ENCODE measurements at places on chromosomes 4 and X.

DNA sequence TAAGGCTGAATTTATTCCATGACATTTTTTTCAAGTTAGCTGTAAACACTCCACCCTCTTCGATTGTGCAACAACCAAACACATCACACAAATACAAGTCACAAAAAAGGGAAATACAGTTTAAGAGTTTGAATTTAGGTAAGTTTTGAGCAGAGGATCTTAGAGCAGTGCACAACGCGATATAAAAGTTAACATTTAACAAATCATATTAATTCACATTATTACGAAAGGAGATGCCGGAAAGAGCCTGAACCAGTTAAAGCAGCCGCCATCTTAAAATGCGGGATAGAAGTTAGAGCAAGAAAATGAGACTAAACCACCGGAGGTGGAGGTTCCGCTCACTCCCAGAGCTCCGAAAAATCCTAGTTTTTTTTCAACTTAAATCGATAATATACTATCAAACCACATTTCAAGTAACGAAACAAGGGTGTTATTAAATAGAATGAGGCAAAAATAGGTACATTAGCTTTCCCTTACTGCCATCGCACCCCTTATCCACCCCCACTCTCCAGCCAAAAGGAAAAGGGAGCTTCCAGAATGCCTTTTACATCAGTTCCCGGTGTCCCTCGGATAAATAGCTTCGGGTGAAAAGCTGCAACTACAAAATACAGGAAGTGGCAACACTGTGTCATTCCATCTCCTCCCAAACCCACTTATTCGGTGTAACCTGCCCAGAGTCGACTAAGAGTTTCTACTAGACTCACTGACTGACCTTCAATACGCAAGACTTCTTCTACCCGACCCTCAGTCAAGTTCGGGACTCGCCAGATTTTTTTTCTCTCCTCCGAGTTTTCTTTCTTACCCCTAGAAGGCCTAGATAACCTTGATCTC, 1.9 kb downstream of the UBE2D3 start:
- DNase-seq: no peak

- no peak for DNase-seq
Measured at GRCh38 chr4:139625482-139625881, 40.1 kb upstream of the MGST2 start.

DNA sequence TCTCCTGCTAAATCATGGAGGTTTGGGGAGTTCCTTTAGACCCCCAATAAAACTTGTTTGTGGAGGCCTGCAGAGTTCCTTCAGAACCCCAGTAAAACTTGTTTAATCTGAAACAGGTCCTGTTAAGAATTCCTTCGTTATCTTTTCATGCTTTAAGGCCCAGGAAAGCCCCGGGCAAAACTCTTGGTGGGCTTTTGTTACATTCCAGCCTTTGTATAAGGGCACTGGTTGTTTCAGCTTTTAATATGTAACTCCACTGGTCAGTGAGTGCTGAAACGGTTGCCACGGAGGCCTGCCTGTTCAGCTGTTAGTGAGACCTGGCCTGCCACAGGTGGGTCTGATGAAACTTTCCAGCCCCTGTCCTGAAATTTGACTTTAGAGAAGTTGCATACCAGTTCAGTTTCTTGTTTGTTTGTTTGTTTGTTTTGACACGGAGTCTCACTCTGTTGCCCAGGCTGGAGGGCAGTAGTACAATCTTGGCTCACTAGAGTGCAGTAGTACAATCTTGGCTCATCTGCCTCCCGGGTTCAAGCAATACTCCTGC, 12.4 kb upstream of the DHRSX start:
- DNase-seq: no peak

GRCh38 chr4:89434364-89434988, 126.9 kb upstream of the GPRIN3 start:
- no peak for DNase-seq

DNA sequence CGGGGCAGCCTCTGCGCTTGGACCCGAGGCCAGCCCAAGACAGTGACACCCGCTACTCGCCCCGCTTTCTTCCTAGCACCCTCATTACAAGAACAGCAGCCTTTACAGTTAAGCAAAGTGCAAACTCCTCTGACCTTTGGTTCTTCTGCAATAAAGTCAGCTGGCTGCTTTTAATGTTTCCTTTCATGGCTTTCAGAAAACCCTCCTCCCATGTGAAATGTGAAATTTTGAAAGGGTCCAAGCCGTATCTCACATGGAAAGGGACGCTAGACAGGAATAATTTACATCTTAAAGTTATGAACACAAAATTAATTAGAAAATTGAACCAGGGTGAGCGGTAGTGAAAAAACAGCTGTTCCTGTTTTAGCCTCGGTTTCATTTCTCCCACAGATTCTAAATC, 520.1 kb upstream of the FRG1 start:
- no peak for DNase-seq

- no peak for DNase-seq
Measured at GRCh38 chrX:150546711-150547153, 21.7 kb upstream of the MTM1 start.

DNA sequence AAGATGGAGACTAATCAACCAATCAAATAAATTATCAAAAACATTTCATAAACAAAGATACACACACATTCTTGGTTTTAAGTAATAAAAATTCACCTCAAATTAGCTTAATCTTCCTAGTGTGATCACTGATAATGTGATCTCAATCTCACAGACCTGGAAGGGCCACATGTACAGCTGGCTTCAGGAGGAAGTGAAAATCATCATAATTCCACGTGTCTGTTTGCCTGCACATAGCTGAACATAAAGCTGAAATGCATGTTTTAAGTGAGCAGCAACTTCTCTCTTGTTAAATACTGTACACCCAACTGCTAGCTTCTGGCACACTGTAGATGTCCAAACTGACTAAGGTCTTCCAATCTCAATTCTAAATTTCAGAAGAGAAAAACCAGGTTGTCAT, 53.8 kb downstream of the ARHGAP6 start:
- no peak for DNase-seq

- DNase-seq: no peak
Measured at GRCh38 chr4:4865705-4866123, 6.2 kb downstream of the MSX1 start.

DNA sequence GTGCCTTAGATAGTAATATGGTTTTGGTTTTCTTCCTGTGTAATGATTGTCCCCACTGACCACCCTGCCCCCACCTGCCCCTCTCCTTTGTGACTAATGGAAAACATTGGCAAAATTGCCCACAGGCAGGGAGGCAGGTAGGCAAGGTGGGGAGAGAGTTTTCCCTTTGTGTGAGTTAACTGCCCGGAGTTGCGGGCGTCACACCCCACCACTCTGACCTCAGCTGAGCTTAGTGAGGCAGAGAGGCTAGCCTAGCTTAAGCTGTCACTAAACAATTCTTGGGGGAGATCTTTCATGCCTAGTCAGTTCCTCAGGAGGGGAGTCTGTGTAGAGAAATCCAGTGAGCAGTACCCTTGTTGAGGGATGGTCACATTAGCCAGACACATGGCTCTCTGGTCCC, 245.3 kb downstream of the BCOR start:
- no peak for DNase-seq

- no peak for DNase-seq
Measured at GRCh38 chrX:9231491-9231890, 197.6 kb upstream of the FAM9B start.

DNA sequence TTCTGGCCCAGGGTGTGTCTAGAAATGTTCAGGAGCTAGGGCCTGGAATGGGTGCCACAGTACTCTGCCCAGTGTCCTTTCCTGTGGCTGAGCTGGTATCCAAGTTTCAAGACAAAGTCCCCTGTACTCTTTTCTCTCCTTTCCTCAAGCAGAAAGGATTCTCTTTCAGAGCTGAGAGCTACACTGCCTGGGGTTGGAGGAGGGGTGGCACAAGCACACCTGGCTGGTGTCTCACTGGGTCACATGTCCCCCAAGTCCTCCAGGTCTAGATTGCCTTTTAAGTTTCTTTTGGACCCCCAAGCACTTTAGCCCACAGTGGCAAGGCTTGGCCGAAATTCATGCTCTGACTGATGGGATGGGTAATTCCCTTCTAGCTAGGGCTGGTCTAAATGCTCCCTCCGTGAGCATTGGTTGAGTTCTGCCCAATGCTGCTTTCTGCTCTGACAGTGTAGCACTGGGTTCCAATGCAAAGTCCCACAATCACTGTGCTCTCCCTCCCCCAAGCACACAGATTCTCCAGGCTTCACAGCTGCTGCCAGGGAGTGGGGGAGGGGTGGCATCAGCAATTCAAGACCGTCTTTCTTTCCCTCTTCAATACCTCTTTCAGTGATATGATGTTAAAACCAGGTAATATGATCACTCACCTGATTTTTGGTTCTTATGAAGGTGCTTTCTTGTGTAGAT, 47.8 kb downstream of the BEX3 start:
- DNase-seq: no peak

- no peak for DNase-seq
Measured at GRCh38 chrX:152601848-152602616, 35.7 kb upstream of the GABRQ start.

DNA sequence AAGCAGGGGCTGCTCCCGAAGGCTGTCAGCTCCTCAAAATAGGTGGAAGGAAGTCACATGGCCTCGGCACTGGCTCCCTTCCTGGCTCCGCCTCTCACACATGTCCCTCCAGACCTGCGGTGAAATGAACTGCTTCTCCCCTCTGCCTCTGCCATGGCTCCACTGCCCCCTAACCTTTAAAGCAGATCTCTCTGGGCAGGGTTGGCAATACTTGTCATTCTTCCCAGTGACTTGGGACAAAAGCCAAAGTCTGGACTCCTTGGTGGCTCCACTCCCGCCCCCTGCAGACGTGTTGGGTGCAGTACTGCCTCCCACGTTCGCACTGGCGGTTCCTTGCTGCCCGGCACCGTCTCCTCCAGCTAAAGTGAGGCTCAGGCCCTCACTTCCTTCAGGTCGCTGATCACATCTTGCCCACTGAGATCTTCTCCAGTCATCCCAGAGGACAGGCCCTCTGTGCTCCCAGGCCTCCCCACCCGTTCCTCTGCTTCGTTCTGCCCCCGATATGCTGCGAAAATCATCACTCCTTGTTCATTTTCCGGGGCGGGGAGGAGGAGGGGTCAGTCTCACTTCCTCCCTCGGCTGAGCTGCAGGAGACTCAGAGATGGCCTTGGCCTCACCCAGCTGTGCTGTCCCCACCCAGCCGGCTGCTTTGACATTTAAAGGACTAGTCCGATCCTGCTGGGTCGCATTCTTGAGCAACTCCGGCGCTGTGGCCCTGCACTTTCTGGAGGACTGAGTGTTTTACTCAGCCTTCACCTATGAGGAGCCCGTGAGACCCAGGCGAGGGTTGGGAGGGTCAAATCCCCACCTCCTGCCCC, 97.4 kb downstream of the PHKA2 start:
- peak; percentile 56 for DNase-seq

DNA sequence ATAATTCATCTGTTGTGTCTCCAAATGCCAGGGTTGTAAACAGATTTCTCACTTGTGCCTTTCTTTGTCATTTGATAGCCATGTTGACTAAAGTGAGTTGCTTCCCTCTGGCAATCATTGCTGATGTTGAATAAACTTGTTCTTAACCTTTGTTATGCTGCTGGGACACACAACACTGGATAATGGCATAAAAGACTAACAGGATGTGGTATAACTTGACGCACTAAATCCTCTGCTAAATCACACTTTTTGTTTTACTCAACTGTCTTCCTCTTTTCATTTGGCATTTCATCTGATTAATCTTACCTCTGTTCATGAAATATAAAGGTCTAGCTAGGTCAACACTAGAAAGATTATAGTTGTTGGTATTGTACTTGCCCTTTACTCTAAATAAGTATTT, 17.6 kb upstream of the CXCL5 start:
- DNase-seq: no peak

GRCh38 chr4:101921370-101921769, 130.8 kb downstream of the BANK1 start:
- DNase-seq: no peak

GRCh38 chr4:139515531-139515958, 40.5 kb downstream of the SETD7 start:
- no peak for DNase-seq

DNA sequence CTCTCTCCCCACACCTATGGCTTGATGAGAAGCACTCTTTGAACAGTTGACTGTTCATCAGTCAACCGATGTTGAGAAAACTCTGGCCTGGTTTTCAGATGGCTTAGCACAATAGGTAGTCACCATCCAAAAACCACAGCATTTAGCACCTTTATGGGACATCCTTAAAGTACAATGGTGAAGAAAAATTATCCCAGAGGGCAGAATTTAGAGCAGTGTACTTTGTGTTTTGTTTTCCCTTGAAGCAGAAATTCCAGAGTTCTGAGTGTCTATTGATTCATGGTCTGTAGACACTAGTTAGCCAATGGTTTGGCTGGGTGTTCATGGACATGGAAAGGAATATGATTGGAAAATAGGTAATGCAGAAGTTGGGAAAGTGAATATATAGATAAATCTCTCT, 487.0 kb downstream of the PDHA2 start:
- no peak for DNase-seq

DNA sequence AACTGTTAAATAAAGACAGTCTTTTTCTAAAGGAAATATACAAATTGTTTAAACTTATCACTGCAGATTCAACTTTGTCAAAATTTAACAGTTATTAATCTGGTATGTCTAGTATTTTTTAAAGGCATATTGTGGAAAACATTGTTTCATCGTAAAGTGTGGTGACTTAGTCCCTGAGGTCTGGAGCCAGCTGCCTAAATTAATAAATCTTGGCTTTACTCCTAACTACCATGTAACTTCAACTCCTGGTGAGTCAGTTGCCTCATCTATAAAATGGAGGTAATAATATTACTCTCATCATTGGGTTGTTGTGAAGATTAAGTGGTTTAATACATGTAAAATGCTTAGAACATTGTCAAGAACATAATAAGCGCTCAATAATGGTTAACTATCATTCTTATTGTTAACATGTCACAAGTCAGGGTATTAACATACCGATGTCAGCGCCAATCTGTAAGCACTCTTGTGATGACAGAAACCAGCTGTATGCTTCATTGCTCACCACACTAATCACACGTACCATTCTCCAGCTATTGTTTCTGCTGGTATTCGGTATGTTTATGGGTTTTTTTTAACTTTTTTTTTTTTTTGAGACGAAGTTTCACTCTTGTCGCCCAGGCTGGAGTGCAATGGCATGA, 14.1 kb upstream of the SMIM43 start:
- DNase-seq: no peak

DNA sequence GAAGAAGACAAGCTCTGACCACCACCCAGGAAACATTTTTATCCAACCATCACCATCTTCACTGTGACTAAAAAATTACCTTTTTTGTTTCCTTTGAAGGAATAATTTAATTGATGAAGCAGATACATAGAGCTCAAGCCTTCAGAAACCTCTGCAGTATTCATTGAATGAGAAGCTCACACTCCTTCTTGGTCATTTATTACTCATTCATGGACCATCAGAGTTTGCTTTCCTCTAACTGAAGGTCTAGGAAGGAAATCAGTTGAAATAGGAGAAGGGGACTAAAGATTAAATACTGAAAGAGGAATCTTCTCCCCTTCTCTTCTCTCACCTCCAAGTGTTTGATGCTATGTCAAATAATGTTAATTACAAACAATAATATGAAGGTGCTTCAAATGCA, 290.6 kb upstream of the KLF3 start:
- no peak for DNase-seq

GRCh38 chr4:86762649-86763048, 86.5 kb downstream of the SLC10A6 start:
- DNase-seq: no peak

- no peak for DNase-seq
Measured at GRCh38 chrX:84933956-84934556, 69.6 kb upstream of the APOOL start.
